ENCODE measurements at places on chromosomes 3 and 15.

GRCh38 chr3:132448216-132448961, 31.1 kb downstream of the DNAJC13 start:
- no peak for DNase-seq

- no peak for DNase-seq
Observed at GRCh38 chr3:181687190-181687589, 24.5 kb upstream of the SOX2 start.

DNA sequence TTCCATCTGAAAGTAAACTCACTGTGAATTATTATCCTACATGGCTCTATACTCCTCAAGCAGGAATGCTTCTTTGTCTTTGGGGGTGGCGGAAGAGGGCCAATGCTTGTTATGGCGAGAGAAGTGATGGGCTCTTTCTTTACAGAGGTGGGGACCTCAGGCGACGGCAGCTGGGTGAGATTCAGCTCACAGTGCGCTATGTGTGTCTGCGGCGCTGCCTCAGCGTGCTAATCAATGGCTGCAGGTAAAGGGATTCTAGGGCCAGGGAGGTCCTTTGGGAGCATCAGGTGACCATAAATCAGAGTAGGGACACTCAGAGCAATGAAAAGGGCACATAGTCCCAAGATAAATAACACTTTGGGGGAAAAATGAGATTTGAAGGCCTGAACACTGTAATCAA, 39.0 kb downstream of the ESYT3 start:
- DNase-seq: no peak

- no peak for DNase-seq
Observed at GRCh38 chr15:39455471-39455991, 125.3 kb upstream of the THBS1 start.

GRCh38 chr15:76973362-76973743, 21.6 kb upstream of the PSTPIP1 start:
- DNase-seq: no peak

DNA sequence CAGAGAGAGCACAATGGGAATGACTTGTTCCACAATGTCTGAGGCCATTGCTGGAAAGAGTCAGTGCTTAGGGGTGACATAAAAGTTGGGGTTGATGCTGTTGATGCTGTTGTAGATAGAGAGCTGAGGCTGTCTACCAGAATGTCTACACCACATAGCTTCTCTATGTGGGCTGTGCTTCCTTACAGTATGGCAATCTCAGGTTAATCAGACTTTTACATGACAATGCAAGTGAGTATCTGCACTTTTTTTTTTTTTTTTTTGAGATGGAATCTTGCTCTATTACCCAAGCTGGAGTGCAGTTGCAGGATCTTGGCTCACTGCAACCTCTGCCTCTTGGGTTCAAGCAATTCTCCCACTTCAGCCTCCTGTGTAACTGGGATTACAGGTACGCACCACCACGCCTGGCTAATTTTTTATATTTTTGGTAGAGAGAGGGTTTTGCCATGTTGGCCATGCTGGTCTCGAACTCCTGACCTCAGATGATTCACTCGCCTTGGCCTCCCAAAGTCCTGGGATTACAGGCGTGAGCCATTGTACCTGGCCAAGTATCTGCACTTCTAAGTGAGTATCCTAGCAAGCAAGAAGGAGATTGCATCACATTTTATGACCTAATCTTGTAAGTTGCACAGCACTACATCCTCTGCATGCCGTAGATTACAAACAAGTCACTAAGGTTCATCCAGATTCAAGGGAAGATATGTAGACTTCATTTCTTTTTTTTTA, 28.7 kb downstream of the DLEC1 start:
- no peak for DNase-seq

- no peak for DNase-seq
Observed at GRCh38 chr3:143036557-143036956, 35.2 kb downstream of the U2SURP start.

- peak; percentile 6 for DNase-seq
Observed at GRCh38 chr15:61336026-61336638, 107.0 kb upstream of the RORA start.

GRCh38 chr15:40949756-40950207, 3.5 kb upstream of the CHAC1 start:
- no peak for DNase-seq

DNA sequence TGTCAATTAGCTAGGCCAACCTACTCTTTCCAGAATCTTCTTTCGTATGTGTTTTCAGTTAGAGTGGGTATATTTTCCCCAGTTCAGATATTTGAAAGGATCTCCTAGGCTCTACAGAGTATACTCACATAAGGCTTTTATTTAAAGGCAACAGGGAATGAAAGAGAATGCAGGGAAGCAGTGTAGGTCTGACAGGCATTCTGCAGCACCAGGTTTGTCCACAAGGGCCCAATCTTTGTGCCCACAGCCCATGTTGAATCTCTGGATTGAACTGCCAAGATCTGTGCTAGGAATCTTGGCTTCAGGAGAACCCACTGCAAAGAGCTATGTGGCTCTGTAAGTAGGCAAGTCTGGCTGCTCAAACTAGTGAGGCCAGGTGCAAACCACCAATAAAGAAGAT, 24.2 kb upstream of the GALNT15 start:
- DNase-seq: no peak

GRCh38 chr3:9876991-9877390, 3.1 kb downstream of the CIDEC start:
- no peak for DNase-seq

DNA sequence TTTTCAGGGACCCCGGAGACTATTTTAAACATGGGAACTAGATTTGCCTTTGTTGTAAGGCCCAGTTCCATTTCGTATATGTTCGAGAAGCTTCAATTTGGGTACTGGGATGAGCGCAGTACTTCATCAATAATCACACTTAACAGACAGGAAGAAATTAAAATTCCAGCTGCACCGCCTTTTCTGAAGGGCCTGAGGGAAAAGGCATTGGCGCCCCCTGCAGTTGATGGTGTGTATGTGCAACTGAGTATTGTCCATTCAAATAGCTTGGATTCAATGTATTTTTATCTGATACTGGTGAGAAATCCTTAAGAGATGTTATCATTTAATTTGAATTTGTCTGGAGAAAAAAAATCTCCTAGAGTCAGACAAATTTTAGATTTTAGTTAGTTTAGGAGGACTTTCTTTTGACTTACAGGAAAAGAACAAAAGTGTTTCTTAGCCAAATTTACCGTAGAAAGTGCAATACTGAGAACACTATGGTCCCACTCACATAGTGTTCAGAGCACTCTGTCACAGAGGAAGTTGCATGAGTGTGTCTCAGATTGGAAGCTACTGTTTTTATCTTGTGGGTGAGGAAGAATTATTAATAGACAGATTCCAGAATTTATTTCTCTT, 5.4 kb upstream of the ALDH1A2 start:
- DNase-seq: no peak

DNA sequence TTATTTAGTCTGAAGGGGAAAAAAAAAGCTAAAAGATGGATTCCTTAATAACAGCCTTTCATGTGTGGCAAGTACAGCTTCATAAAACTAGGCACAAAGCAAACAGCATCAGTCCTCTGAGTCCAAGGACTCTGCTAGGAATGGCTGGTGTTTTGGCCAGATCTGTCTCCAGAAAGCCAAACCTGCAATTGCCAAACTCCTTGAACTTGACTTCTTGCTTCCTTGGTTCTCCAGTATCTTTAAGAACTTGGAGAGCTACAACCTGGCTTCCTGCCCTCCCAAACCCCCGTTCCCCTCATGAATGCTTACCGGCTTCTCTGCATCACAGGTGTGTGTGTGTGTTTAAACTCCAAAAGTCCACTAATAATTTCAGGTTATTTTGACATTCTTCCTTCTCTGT, 1.6 kb upstream of the PLOD2 start:
- DNase-seq: no peak

DNA sequence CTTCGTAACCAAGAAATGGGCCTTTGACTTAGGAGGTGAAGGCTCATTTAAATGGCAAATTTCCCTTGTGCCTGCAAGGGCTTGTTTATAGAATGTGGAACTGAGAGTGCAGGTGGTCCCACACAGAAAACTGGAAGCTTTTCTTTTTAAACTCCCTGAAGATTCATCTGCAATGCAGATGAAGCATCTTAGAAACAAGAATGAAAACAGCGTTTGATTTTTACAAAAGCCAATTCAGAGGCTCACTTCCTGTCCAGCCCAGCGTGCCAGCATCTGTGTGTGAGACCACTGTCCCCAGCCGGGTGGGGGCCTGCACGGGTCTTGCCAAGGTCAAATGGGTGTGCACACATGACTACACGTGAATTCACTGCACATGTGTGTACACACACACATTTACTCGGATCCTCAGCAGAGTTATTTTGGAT, 94.7 kb downstream of the LINGO1 start:
- peak; percentile 61 for DNase-seq

DNA sequence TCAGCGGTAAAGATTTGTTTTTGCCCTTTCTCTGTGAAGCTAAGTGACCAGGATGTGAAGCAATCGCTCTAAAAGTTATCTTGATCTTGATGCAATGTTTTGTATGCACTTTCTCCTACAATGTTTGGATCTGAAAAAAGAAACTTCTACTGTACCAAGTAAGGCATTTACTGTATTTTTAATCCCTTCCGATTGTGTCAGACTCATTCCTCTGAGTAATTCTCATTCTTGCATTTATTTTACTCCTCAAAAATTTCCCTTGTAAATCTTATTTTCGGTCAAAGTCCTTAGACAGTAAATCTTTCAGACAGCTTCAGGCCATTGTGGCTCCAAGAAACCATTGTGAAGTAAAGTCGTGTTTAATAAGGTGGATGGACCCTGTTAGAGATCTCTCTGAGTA, 141.9 kb downstream of the TP63 start:
- DNase-seq: no peak

- DNase-seq: no peak
Observed at GRCh38 chr3:138032567-138032966, 22.6 kb downstream of the CLDN18 start.

GRCh38 chr3:177529071-177529550, 331.8 kb upstream of the TBL1XR1 start:
- no peak for DNase-seq

- no peak for DNase-seq
Observed at GRCh38 chr15:38440353-38441129, 13.4 kb upstream of the FAM98B start.

GRCh38 chr15:98953000-98953787, 54.4 kb downstream of the PGPEP1L start:
- peak; percentile 35 for DNase-seq

Measured in GM19239 (cell line).